Cardiac fibroblast (primary cell): ENCODE measurements at places on chromosomes 5 and 9.

DNA sequence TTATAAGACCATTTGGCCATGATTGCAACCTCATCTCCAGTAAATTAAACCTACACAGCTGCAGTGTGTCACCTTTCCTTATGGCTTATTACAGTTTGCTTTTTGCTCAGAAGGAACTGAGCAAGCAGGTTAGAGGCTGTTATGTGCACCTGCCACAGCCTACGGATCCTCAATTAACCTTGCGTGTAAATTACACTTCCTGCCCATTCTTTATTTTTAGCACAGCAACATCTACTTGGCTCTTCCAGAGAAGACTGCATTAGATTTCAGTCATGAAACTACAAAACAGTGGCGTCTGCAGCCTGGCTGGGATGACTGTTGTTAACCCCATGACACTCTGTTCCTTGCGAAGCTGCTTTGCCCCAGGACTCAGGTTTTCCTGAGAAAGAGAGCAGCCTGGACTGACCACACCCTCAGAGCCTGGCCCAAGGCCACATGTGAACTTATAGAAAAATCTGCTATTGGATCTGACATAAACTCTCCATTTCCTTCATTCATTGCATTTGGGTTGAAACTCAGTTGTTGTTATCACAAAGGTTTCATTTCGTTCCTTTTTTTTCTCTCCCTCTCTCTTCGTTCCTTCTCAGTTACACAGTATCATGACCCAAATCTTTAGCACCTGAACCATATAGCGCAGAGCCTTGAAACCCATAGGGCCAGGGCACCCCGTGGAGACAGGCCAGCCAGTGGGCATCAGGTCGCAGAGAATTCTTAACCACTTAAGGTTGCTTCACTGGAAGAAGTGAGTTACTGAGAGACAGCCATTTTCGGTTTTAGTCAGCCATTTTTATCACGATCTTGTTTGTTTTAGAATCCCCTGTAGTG is 138.6 kb downstream of the PALM2AKAP2 start:
- DNase-seq, result no peak

GRCh38 chr5:143638654-143639053 is 173.3 kb upstream of the HMHB1 start:
- DNase-seq, result no peak

- no peak for DNase-seq
Measured at GRCh38 chr9:24901319-24901718, 355.6 kb upstream of the IZUMO3 start.

DNA sequence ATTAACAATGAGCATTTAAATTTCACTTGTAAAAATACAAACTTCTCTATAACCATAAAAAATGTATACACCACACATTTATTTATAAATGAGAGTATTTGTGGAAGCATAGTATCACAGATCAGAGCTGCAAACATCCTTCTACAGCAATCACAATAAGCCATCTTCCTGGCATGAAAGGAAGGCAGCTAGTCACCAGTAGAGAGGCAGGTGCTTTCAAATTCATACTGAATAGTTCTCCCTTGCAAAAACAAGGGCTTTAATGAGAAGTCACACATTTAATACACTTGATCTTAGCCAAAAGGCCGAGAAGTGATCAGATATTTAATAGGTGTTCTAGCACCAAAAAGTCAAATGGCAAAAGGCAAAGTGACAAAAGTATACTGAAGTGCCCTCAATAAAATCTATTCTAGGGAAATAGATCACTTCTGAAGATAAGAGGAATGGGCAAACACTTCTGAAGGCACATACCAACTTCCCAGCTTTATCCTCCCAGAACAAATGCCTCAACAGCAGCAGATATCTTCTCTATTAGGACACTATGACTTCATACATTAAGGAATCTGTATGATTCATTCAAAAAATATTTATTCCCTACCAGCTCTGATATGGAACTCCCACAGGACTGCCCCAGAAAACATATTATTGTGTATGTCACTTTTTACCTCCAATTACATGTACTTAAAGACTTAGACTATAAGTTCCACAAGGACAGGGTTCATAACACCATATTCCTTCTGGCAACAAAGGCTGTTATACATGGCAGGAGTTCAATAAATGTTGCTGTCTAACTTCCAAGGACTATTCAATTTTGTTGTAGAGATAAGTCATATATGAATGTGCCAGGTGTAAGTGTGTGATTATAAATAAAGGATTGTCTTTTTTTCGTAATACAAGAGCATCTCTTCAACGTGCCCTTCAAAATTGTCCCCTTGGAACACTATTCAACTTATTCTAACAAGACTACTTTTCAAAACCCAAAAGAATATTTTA is 31.7 kb downstream of the MAPKAP1 start:
- DNase-seq, result peak; percentile 89

- DNase-seq, result no peak
Measured at GRCh38 chr5:1324301-1324700, 20.6 kb downstream of the CLPTM1L start.

- DNase-seq, result no peak
Measured at GRCh38 chr5:173069671-173070070, 13.5 kb downstream of the CREBRF start.

DNA sequence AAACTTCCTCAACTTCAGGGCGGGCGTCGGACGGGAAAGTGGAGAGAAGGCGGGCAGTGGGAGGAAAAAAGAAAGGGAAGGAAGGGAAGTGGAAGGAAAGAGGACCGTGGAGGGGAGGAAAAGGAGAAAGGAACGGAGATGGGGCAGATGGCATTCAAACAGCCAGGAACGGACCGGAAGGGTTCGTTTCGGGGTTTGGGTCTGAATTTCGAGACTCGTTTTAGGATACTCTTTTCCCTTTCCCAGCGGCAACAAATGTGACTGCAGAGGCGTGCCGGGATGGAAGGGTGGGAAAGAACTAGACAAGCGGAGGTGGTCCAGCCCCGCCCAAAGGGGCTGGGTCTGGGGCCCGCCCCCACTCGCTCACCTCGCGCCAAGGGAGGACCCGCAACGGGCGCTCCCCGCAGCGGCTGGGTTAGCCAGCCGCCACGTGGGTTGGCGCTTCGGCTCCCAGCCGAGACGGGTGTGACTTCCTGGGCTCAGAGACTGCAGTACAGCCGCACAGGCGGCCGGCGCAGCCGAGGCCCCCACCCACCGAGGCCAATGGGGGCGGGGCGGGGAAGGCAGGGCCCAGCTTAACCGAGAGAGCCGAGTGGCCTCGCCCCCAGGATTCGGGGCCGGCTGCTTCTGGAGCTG is 2.7 kb downstream of the VCAN start:
- DNase-seq, result peak; percentile 94

DNA sequence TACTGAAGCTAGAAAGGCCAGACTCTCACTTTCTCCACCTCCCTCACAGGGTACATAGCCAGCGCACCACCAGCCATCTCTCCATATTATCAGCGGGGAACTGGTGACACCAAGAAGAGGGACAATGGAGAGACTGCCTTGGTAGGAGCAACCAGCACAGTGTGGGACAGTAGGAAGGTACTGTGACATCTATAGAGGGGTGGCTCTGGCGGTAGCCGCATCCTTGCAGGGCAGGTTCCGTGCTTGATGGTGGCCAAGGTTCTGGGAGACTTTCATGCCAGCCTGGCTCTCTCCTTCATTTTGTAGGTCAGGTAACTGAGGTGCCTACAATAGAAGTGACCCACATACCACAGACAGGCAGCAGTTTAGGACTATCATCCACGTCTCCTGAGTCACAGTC is 65.5 kb upstream of the SMIM23 start:
- no peak for DNase-seq

DNA sequence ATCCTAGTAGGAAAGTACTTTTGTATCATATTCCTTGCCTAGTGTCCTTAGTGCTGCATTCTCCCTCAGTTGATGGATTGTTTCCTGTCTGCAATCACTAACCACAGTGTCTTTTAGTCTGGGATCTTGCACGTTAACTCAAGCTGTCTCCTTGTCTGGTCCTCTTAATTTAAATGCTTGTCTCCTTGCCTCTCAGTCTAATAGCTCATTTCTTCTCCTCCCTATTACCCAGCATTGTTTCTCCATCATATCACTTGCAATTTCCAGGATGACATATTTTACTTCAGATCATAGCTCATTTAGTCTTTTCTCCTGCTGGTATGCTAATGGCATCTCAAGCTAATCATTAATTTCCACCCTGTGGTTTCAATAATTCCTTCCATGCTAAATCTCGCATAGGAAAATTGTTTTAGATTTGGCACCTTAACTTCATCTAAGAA is 2052.0 kb upstream of the C9orf72 start:
- no peak for DNase-seq

DNA sequence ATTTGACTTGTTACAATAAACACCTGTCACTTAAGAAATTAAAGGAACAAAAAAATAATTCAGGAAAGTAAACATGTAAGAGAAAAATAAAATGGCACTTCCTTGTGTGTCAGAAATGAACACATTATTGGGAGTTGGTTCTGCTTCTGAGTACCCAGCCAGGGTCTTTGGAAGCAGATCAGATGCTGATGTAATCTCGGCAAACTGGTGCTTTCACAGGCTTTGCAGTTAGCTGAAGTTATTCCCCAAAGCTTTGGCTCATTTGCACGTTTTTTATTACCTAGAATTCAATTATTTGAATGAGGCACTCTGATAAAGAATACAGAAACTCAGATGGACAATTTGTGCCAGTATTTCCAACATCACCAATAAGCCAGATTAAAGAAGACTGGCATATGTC is 10.9 kb downstream of the CDH18 start:
- no peak for DNase-seq

GRCh38 chr5:1246711-1247431 is 21.7 kb downstream of the SLC6A18 start:
- DNase-seq, result peak; percentile 29

GRCh38 chr5:21784487-21784886 is 1068.7 kb downstream of the CDH12 start:
- no peak for DNase-seq
